ENCODE measurements at places on chromosomes 1 and 21. TPM values are rescaled to one million over a fixed set of nuclear protein-coding genes. Genes with fewer than 3 reads are reported as not detected.

GRCh38 chr1:233664253-233664652 lies 50.3 kb downstream of the KCNK1 start:
- no peaks in the 10 kb centered on the region for H3K27me3 ChIP-seq
- no peak overlapping the region for H3K4me3 ChIP-seq
- no peak for DNase-seq

- H3K27ac ChIP-seq: no peak overlapping the region
- H3K36me3 ChIP-seq: no peaks in the 10 kb centered on the region
- H3K4me1 ChIP-seq: no peaks in the 10 kb centered on the region
- no peak for DNase-seq
- H3K4me3 ChIP-seq: no peak overlapping the region
- peaks cover 2% of the 10 kb centered on the region for H3K27me3 ChIP-seq
These were observed 468.8 kb downstream of the CAMTA1 start for GRCh38 chr1:7253988-7254587.

- H3K27me3 ChIP-seq: peaks cover 24% of the 10 kb centered on the region
- H3K4me1 ChIP-seq: peaks cover 43% of the 10 kb centered on the region
- DNase-seq: peak; percentile 32
- H3K36me3 ChIP-seq: no peaks in the 10 kb centered on the region
- no peak overlapping the region for H3K4me3 ChIP-seq
- H3K27ac ChIP-seq: no peak overlapping the region
These were observed 31.0 kb downstream of the ILDR2 start for GRCh38 chr1:166944186-166944967.

- H3K4me3 ChIP-seq: no peak overlapping the region
- H3K27ac ChIP-seq: no peak overlapping the region
- H3K27me3 ChIP-seq: peaks cover 18% of the 10 kb centered on the region
These were observed 35.5 kb downstream of the H3-3A start for GRCh38 chr1:226097866-226098625.

GRCh38 chr21:43599728-43600127 lies 59.6 kb downstream of the HSF2BP start:
- H3K4me1 ChIP-seq: peaks cover 24% of the 10 kb centered on the region
- no peak overlapping the region for H3K27ac ChIP-seq

DNA sequence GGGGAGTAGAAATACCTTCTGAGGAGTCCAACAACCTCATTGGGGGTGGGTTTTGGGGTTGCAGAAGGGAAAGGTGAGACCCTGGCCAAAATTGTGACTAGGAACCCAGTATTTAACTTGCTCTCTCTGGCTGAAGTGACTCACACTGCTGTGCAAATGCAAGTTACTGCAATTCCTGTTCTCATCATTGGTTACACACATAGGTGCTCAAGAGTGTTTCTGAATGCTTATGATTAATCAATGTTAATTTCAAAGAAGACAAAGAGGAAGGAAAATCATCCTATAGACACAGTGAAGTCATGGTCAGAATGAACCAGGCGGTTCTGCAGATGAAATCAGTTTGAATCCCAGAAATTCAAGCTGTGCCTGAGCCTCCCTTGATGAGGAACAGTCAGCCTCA lies 3.1 kb downstream of the ASCL5 start:
- peaks cover 18% of the 10 kb centered on the region for H3K27me3 ChIP-seq
- no peak overlapping the region for H3K27ac ChIP-seq
- H3K36me3 ChIP-seq: no peaks in the 10 kb centered on the region
- peaks cover 4% of the 10 kb centered on the region for H3K4me1 ChIP-seq
- no peak overlapping the region for H3K4me3 ChIP-seq

GRCh38 chr1:233140974-233141373 lies 154.6 kb downstream of the PCNX2 start:
- no peaks in the 10 kb centered on the region for H3K4me1 ChIP-seq
- no peaks in the 10 kb centered on the region for H3K27me3 ChIP-seq
- no peak overlapping the region for H3K4me3 ChIP-seq
- H3K27ac ChIP-seq: no peak overlapping the region
- no peaks in the 10 kb centered on the region for H3K36me3 ChIP-seq

- DNase-seq: no peak
- H3K4me3 ChIP-seq: no peak overlapping the region
- no peaks in the 10 kb centered on the region for H3K27me3 ChIP-seq
- peaks cover 20% of the 10 kb centered on the region for H3K36me3 ChIP-seq
- peaks cover 4% of the 10 kb centered on the region for H3K4me1 ChIP-seq
- H3K27ac ChIP-seq: no peak overlapping the region
These were observed 17.8 kb downstream of the OR2B11 start for GRCh38 chr1:247440001-247440620.

- no peak for DNase-seq
- H3K4me3 ChIP-seq: no peak overlapping the region
- peaks cover 11% of the 10 kb centered on the region for H3K36me3 ChIP-seq
- H3K27me3 ChIP-seq: peaks cover 7% of the 10 kb centered on the region
- H3K27ac ChIP-seq: no peak overlapping the region
These were observed 2.8 kb upstream of the SPSB1 start for GRCh38 chr1:9289711-9290485.

GRCh38 chr1:3672971-3673361 lies 20.6 kb downstream of the TP73 start:
- H3K27me3 ChIP-seq: peaks cover 6% of the 10 kb centered on the region
- no peaks in the 10 kb centered on the region for H3K36me3 ChIP-seq
- no peak overlapping the region for H3K27ac ChIP-seq
- no peak for DNase-seq
- no peak overlapping the region for H3K4me3 ChIP-seq
- H3K4me1 ChIP-seq: peaks cover 11% of the 10 kb centered on the region

DNA sequence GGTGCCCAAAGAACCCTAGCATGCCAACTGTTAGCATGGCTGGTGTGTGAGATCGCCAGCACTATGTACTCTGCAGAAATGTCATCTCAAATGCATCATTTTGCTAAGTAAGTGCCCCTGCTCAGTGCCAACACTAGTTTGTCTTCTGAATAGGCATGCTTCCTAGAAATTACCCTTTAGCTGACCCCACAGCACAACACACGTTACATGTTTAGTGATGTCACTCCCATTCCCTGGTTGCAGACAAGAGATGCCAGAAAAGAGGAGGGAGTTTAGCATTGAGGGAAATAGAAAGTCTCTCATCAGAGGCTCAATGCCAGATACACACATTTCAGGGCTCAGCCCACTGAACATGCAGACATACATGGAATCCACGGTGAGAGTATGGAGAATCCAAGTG lies 9.3 kb upstream of the ST6GALNAC3 start:
- H3K4me3 ChIP-seq: no peak overlapping the region
- no peak overlapping the region for H3K27ac ChIP-seq
- H3K27me3 ChIP-seq: peaks cover 10% of the 10 kb centered on the region
- H3K36me3 ChIP-seq: no peaks in the 10 kb centered on the region

- H3K36me3 ChIP-seq: no peaks in the 10 kb centered on the region
- peaks cover 20% of the 10 kb centered on the region for H3K4me1 ChIP-seq
- H3K27me3 ChIP-seq: peaks cover 24% of the 10 kb centered on the region
These were observed 5.0 kb downstream of the RAP1GAP start for GRCh38 chr1:21663951-21664805.

DNA sequence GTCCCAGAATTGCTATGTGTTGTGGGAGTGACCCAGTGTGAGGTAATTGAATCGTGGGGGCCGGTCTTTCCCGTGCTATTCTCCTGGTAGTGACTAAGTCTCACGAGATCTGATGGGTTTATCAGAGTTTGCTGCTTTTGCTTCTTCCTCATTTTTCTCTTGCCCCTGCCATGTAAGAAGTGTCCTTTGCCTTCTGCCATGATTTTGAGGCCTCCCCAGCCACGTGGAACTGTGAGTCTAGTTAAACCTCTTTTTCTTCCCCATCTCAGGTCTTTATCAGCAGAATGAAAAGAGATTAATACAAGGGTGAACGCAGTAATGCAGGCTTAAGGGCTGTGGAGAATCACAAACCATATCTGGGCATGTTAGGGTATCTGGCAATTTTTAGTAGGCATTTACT lies 624.0 kb downstream of the USP25 start:
- H3K36me3 ChIP-seq: no peaks in the 10 kb centered on the region
- no peaks in the 10 kb centered on the region for H3K27me3 ChIP-seq
- no peak overlapping the region for H3K4me3 ChIP-seq
- H3K4me1 ChIP-seq: no peaks in the 10 kb centered on the region
- DNase-seq: no peak

The IVL gene
- total RNA-seq: not detected

The EXTL1 gene
- not detected for total RNA-seq

The P3R3URF gene
- not detected for total RNA-seq

The C1QTNF12 gene
- total RNA-seq: 1.8 TPM

The CRABP2 gene
- total RNA-seq: 1.9 TPM

The CD52 gene
- 1,112 TPM for total RNA-seq

The JAM2 gene
- 0.05 TPM for total RNA-seq
